Stimulated activated naive B cell treated with anti-CD40 and anti-IgM and Interleukin-4, amounts not matched to agents 10 μg/mL and 1 μg/mL and 100 μg/mL, for 72 hours (primary cell): ENCODE measurements at places on chromosomes 2 and 18.

- no peak for DNase-seq
These were observed 2.9 kb upstream of the WDR7 start for GRCh38 chr18:56647951-56648893.

DNA sequence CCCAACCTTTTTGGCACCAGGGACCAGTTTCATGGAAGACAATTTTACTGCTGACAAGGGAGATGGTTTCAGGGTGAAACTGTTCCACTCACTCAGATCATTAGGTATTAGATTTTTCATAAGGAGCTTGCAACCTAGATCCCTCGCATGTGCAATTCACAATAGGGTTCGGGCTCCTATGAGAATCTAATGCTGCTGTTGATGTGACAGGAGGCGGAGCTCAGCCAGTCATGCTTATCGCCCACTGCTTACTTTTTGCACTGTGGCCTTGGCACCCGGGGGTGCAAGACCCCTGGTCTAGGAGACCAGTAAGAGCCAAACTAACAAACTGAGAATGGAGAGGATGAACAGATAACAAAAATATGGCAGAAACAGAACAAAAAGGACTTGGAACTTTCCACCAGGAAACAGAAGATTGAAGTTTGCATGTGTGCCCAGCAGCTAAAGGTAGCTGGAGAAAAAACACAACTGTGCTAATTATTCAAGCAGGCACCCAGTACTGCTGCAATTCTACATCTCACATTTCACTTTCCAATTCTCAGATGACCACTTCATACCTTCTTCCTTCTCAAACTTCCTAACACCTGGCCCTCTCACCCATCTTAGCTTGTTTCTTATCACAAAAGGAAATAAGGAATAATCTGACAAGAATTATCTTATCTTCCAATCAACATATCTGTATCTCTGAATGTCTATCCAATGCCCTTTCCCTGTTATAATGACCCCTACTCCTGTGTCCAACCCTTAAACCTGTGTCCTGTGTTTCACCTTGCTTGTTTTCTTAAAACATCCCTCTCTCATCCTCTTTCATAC is 24.8 kb downstream of the SP3 start:
- DNase-seq, result no peak

DNA sequence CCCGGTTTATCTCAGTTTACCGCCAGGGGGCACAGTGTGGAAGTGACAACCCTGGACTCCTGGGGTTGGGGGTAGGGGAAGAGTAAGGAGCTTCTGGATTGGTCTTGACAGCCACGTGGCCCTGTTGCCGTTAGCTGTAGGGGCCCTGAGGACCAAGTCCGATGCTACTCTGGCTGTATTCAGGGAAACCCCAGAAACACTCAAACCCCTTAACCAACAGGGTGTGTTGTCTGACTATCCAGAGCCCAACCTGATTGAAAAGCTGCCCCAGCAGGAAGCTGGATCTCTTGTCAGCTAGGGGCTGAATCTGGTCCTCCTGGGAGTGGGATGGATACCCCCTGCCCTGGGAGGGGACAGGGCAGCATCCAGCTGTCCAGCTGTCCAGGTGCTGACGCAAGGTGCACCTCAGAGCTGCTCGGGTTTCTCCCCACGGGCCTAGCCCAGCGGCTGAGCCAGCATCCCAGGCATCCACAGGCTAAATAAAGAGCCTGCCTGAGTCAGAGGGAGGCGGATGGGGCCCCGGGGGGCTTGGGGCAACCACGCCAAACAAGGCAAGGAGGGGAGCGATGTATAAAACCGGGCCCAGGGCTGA is 3.1 kb upstream of the GMPPA start:
- DNase-seq, result peak; percentile 31

DNA sequence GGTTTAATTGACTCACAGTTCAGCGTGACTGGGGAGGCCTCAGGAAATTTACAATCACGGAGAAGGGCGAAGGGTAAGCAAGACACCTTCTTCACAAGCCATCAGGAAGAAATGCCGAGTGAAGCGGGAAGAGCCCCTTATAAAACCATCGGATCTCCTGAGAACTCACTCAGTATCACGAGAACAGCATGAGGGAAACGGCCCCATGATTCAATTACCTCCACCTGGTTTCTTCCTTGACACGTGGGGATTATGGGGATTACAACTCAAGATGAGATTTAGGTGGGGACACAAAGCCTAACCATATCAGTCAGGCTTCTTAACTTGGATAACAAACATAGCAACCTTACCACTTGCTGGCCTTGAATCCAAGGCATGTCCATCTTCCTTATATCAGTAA is 289.0 kb upstream of the STON1 start:
- DNase-seq, result no peak

DNA sequence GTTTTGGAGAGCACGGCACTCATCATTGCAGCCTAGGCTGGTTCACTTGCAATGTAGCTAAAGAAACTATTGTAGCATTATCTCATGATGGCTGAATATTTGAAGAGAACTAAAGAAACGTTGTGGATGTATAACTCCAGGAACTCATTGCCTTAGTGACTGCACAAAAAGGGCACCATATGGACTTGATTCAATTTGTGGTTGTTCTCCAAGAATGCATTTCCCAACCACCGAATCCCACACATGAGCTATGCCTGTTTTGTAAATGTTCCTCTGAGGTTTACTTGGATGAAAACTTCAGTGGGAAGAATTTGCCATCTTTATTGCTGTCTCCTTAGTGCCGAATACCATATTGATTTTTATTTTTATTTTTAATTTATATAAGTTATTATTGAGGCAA is 43.5 kb downstream of the DOK6 start:
- no peak for DNase-seq

- no peak for DNase-seq
These were observed 195.5 kb downstream of the CDCA7 start for GRCh38 chr2:173550143-173550542.

- no peak for DNase-seq
These were observed 619.3 kb downstream of the MBD2 start for GRCh38 chr18:53605198-53605597.

- DNase-seq, result peak; percentile 86
These were observed 31.4 kb upstream of the KCMF1 start for GRCh38 chr2:84939426-84940087.

DNA sequence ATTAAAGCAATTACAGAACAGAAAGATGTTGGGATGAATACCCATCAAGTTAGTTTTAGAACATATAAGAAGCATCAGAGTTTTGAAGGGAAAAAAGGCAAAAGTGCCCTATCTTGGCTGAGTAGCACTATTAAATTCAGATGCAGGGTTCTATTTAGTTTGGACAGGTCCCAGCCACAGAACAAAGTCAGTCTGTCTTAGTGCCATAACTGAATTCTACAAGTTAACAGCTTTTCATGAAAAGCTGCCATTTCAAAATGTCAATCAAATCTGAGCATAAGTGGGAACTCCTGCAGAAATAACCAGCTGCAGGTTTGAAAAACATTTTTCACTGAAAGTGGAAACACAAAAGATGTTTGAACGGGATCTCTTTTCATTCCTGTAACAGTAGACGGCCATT is 160.4 kb downstream of the SRBD1 start:
- DNase-seq, result no peak
